ENCODE measurements at places on chromosomes 6 and 20.
A peak's percentile ranks its signal among the peaks of the same experiment; 100 is the strongest.

GRCh38 chr20:47356526-47357295, at the start of gene ZMYND8:
Gene ZMYND8, minus strand, starts transcription at chr20:47356699. Its CDS starts 29 bp downstream, at chr20:47356670.
- peak; percentile 90 for DNase-seq

DNA sequence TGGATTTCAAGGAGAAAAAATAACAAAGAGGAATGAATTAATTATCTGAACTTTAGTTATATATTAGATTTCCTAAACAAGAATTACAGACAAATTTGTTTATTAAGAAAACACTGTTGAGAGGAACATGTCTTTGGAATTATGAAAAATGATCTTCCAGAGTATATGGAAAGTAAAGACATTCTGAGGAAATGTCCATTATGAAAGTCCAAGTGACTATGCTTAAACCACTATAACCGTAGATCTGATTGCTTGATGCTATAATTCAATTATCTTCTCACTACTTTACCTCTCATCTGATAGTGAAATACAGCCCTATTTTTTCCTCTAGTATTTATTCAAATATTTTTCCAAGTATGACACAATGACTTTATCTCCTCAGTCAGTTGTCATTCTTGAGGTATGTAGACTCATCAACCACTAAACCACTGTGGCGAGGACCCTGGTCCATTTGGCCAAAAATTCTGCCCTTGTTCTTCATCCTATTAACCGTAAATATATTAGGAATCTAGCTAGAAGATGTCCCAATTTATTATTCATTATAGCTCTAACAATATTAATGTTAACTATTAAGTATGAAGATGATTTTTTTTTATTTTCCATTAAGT, 37.3 kb upstream of the AHI1 start:
- DNase-seq, result no peak

- DNase-seq, result no peak
Observed at GRCh38 chr6:11277275-11278206, 45.1 kb upstream of the NEDD9 start.

DNA sequence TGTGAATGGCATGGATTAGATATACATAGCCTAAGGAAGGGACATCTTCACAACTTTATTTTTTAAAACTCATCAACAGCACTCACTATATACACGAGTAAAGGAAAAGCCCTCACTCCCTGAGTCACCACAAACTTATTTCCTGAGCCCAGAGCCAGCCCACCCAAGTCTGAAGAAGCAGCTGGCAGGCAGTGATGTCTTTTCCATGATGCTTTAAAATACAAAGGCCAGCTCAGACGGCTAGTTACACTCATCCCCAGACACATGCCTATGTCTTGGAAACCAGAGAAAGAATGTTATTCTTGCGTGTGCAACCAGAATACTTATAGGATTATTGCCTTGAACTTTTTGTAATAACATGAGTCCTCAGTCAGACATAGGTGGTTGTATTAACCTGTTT, 114.4 kb downstream of the ADGRG6 start:
- no peak for DNase-seq

DNA sequence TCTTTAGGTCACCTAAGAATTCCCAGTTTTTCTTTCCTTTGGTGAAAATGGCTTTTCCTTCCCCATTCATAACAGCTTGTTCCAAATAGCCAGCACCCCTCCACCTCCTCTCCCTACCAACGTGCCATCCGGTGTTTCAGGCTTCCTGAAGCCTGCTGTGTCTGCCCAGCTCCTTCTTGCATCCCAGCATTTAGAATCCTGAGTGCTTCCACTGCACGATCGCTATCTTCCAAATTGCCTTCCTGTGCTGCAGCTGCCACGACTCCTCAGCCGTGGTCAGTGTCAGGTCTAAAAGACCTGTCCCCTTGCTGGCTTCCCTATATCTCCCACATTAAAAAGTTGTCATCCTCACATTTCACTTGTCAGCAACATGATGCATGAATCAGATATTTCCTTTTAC, 550.3 kb upstream of the JARID2 start:
- no peak for DNase-seq

DNA sequence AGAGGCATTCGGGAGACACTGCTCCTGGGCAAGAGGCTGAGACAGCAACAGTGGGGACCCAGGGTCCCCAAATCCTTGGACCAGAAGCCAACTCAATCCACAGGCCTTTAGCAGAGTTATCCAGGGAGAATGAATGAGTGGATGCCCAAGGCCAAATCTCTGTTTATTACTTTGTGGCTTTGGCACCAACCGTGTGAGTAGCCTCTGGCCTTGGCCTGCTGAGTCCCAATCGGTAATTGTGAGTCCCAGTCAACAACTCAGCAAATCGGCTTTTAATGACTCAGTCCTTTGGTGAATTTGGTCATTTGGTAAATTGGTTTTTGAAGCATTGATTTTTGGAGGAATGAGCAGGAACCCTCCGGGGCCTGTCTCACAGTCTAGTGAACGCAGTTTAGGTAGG, 29.1 kb upstream of the ECI2 start:
- DNase-seq, result no peak

DNA sequence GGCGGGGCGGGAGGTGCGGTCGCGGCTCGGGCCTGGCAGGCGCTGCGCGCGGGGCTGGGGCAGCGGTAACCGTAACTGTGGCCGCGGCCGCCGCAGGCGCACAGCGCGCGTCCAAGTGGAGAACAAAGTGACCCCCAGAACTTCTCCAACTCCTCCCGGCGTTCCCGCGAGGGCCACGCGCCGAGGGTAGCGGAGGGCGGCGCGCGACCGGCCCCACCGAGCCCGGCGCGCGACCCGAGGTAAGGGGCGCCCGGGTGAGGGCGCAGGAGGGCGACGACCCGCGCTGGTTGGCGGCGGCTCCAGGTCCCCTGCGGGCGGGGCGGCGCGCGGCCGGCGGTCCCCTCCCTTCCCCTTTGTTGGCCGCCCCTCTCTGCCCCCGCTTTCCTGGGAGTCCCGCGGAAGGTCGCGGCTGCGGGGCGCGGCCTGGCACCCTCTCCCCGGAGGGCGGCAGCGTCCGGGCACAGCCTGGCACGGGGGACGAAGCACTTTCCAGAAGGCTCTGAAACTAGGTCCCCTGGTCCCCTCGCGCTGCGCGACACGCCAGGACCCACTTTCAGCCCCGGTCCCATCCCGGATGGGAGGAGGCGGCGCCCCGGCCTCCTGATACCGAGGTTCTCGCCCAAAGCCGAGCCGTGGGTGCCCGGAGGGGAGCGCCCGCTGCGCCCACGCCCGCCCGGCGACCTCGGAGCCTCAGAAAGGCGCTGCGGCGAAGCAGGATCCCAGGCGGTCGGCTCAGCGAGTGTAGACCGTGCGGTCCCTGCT, at the start of gene TIAM2:
TSS of gene TIAM2 (plus strand) at position 62 of the 762 bp plus-strand sequence. CDS start 133,909 bp downstream, outside the sequence.
- DNase-seq, result no peak

GRCh38 chr20:62495749-62496567, 20.2 kb upstream of the GATA5 start:
- no peak for DNase-seq

DNA sequence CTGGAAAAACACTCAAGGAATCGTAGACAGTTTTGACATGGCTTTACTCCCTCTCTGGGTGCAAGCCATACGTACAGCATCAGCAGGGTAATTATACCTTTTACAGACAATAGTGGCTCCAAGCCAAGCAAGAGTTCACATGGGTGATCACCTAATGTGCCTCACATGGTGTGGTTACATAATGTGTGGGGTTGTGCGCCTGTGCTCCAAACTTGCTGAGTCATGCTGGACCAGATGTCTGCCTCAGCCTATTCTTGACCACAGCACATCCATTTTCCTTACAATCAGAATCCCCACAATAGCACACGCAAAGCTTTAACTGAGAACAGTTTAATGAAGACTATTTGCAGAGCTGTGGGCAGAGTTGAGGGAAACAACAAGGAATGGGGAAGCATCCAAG, 74.5 kb downstream of the ALDH8A1 start:
- DNase-seq, result no peak
